ENCODE measurements at places on chromosomes 5 and 9. TPM values are rescaled to one million over a fixed set of nuclear protein-coding genes. Genes with fewer than 3 reads are reported as not detected.

DNA sequence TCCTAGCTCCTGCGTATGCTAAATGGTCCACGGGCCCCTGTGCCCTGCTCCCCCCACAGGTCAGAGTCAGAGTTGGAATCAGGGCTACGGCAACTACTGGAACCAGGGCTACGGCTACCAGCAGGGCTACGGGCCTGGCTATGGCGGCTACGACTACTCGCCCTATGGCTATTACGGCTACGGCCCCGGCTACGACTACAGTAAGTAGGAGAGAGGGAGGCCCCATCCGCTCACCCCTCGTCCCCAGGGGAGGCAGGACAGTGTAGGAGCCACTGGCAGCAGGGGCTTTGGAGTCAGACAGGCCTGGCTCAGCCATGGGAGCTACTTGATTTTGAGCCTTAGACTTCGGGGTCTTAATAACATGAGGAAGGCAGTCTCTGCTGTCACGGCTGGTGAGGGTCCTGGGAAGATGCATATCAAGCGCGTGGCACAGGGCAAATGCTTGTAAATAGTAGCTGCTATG, 5.8 kb downstream of the HNRNPAB start:
- no peak overlapping the region for H3K27ac ChIP-seq
- H3K4me3 ChIP-seq: no peak overlapping the region
- DNase-seq: peak; percentile 62
- peaks cover 90% of the 10 kb centered on the region for H3K36me3 ChIP-seq
- H3K4me1 ChIP-seq: no peaks in the 10 kb centered on the region

- no peaks in the 10 kb centered on the region for H3K36me3 ChIP-seq
- no peaks in the 10 kb centered on the region for H3K4me1 ChIP-seq
- H3K27ac ChIP-seq: no peak overlapping the region
These were observed 130.5 kb downstream of the MVB12B start for GRCh38 chr9:126457175-126457547.

- DNase-seq: no peak
- H3K36me3 ChIP-seq: no peaks in the 10 kb centered on the region
- H3K4me3 ChIP-seq: no peak overlapping the region
- no peak overlapping the region for H3K27ac ChIP-seq
- H3K27me3 ChIP-seq: no peaks in the 10 kb centered on the region
- H3K4me1 ChIP-seq: no peaks in the 10 kb centered on the region
These were observed 92.3 kb upstream of the PUM3 start for GRCh38 chr9:2936221-2936620.

Gene CARTPT
- polyA plus RNA-seq: 4.4 TPM

Gene CDH9
- polyA plus RNA-seq: not detected

DNA sequence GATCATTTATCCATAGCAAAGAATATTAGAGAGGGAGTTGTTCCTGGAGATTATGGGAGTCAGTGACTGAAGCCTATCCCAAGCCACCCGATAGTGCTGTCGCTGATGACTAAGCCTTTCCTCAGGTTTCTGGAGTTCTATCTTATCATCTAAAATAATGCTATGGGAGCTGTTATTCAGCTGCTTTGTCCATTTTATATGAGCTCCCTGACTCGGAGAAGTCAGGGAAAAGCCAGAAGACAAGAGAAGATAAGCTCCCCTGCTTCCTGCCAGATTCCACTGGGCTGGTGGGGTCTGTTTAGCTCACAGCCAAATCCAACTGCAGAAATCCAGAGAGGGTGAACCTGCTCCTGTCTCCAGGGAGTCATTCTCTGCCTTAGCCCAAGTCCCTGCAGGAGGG, 148.2 kb downstream of the DROSHA start:
- no peak overlapping the region for H3K27ac ChIP-seq
- no peaks in the 10 kb centered on the region for H3K4me1 ChIP-seq
- DNase-seq: no peak
- H3K36me3 ChIP-seq: no peaks in the 10 kb centered on the region

Gene SGCD
- polyA plus RNA-seq: 2.4 TPM

Gene C7
- 18.0 TPM for polyA plus RNA-seq

- no peaks in the 10 kb centered on the region for H3K27me3 ChIP-seq
- H3K27ac ChIP-seq: peak overlapping the region; percentile 94
- H3K4me3 ChIP-seq: no peak overlapping the region
- DNase-seq: no peak
- H3K4me1 ChIP-seq: peaks cover 61% of the 10 kb centered on the region
These were observed 5.9 kb downstream of the KCNMB1 start for GRCh38 chr5:170383227-170383626.

- no peaks in the 10 kb centered on the region for H3K27me3 ChIP-seq
- H3K4me1 ChIP-seq: no peaks in the 10 kb centered on the region
- H3K36me3 ChIP-seq: no peaks in the 10 kb centered on the region
- H3K4me3 ChIP-seq: no peak overlapping the region
- DNase-seq: no peak
- H3K27ac ChIP-seq: no peak overlapping the region
These were observed 295.7 kb downstream of the EDIL3 start for GRCh38 chr5:84088996-84089395.

GRCh38 chr5:57887851-57888621, 405.4 kb upstream of the ACTBL2 start:
- no peak overlapping the region for H3K27ac ChIP-seq
- no peaks in the 10 kb centered on the region for H3K4me1 ChIP-seq
- H3K4me3 ChIP-seq: no peak overlapping the region
- H3K27me3 ChIP-seq: no peaks in the 10 kb centered on the region

Gene GGTA1
- 5.1 TPM for polyA plus RNA-seq

- H3K27ac ChIP-seq: no peak within 1 kb of the TSS
- H3K27me3 ChIP-seq: peaks cover 3% of the 10 kb centered on the region
- no peak within 1 kb of the TSS for H3K4me3 ChIP-seq
- H3K4me1 ChIP-seq: no peaks in the 10 kb centered on the region
- no peaks in the 10 kb centered on the region for H3K36me3 ChIP-seq
These were observed at the start of gene GABRG2 for GRCh38 chr5:162067655-162068411. Gene GABRG2 (plus strand): TSS chr5:162067773. CDS start chr5:162068000, 227 bp downstream.

GRCh38 chr9:123063177-123063598, 29.7 kb downstream of the GPR21 start:
- H3K4me3 ChIP-seq: no peak overlapping the region
- peaks cover 20% of the 10 kb centered on the region for H3K36me3 ChIP-seq
- DNase-seq: no peak
- H3K4me1 ChIP-seq: peaks cover 12% of the 10 kb centered on the region
- H3K27ac ChIP-seq: no peak overlapping the region
- no peaks in the 10 kb centered on the region for H3K27me3 ChIP-seq

- H3K27ac ChIP-seq: no peak overlapping the region
- DNase-seq: no peak
- H3K4me3 ChIP-seq: no peak overlapping the region
- no peaks in the 10 kb centered on the region for H3K27me3 ChIP-seq
- no peaks in the 10 kb centered on the region for H3K36me3 ChIP-seq
These were observed 19.8 kb upstream of the MCTP1 start for GRCh38 chr5:95304711-95305110.

GRCh38 chr5:127988146-127988760, 95.3 kb upstream of the SLC12A2 start:
- DNase-seq: no peak
- peaks cover 14% of the 10 kb centered on the region for H3K4me1 ChIP-seq
- peak overlapping the region; percentile 26 for H3K27ac ChIP-seq
- no peaks in the 10 kb centered on the region for H3K27me3 ChIP-seq
- H3K4me3 ChIP-seq: no peak overlapping the region
- H3K36me3 ChIP-seq: no peaks in the 10 kb centered on the region

DNA sequence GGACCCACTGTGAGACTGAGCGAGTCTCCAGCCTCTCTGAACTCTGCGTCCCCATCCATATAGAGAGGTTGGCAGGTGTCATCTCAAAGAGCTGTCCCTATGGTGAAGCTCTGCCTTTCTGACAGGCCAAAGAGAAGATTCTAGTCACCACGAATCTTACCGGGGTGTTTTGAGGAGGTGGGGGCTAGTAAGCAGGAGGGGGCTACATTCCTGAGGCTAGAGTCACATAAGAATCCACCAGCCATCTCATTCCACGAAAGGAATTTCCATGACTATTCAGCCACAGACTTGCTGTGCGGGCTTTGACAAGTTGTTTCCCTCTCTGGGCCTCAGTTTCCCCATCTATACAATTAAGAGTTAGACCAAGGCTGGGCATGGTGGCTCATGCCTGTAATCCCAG, 16.3 kb downstream of the PDGFRB start:
- H3K36me3 ChIP-seq: peaks cover 7% of the 10 kb centered on the region
- no peak for DNase-seq
- no peaks in the 10 kb centered on the region for H3K27me3 ChIP-seq
- H3K27ac ChIP-seq: peak overlapping the region; percentile 89
- no peak overlapping the region for H3K4me3 ChIP-seq
- H3K4me1 ChIP-seq: peaks cover 76% of the 10 kb centered on the region

- no peak overlapping the region for H3K4me3 ChIP-seq
- H3K27ac ChIP-seq: no peak overlapping the region
- no peak for DNase-seq
- H3K36me3 ChIP-seq: no peaks in the 10 kb centered on the region
- H3K27me3 ChIP-seq: no peaks in the 10 kb centered on the region
- no peaks in the 10 kb centered on the region for H3K4me1 ChIP-seq
These were observed 29.7 kb upstream of the SMIM32 start for GRCh38 chr5:136222580-136223235.

Gene ENTPD2
- polyA plus RNA-seq: 0.92 TPM

- no peaks in the 10 kb centered on the region for H3K36me3 ChIP-seq
- H3K4me3 ChIP-seq: no peak overlapping the region
- no peak overlapping the region for H3K27ac ChIP-seq
- DNase-seq: no peak
- no peaks in the 10 kb centered on the region for H3K27me3 ChIP-seq
These were observed 159.9 kb downstream of the TAF11L14 start for GRCh38 chr5:17794201-17794600.
